ENCODE measurements at places on chromosomes 6 and 20. TPM values are rescaled to one million over a fixed set of nuclear protein-coding genes. Genes with fewer than 3 reads are reported as not detected.
A peak's percentile ranks its signal among the peaks of the same experiment; 100 is the strongest.

DNA sequence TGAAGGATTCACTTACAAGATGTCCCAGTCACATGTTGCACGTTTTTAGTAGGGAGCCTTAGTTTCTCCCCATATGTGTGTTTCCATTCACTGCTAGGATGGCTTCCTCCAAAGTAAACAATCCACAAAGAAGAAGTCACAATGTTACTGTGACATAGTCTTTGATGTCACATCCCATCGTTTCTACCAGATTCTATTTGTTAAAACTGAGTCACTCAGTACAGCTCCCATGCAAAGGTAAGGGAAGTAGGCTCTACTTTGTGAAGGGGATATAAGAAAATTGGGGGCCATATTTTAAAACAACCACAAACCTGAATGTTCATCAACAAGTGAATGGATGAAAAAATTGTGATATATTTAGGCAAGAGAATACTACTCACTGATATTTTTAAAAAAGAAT is at the start of the genes OR11A1 and OR2H1:
TSS of gene OR11A1 (minus strand) at position 101 of the 400 bp plus-strand sequence. CDS start 29,430 bp downstream, outside the sequence.
TSS of gene OR2H1 (plus strand) at position 185 of the 400 bp plus-strand sequence. CDS start 4,615 bp downstream, outside the sequence.
- DNase-seq: no peak
- no peak within 1 kb of the TSS for H3K27ac ChIP-seq
- H3K4me3 ChIP-seq: no peak within 1 kb of the TSS
- H3K4me1 ChIP-seq: no peaks in the 10 kb centered on the region

DNA sequence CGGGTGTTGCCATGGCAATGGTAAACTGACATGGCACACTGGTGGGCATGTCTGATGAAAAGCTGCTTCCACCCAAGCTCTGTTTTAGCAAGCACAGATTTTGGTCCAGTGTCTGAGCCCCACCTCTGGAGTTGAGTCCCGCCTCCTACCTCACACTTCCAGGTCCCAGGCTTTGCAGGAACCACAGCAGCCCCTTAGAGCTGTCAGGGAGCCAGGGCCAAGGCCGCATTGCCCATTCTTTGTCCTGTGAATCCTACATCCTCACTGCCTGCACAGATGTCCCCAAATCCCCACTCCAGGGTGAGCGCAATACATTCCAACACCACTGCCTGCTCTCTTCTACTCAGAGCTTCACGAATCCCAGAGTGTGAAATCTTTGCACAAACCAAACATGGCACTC is 292.2 kb downstream of the PREX1 start:
- no peak overlapping the region for H3K27ac ChIP-seq
- H3K27me3 ChIP-seq: peaks cover 53% of the 10 kb centered on the region
- peaks cover 4% of the 10 kb centered on the region for H3K4me1 ChIP-seq

DNA sequence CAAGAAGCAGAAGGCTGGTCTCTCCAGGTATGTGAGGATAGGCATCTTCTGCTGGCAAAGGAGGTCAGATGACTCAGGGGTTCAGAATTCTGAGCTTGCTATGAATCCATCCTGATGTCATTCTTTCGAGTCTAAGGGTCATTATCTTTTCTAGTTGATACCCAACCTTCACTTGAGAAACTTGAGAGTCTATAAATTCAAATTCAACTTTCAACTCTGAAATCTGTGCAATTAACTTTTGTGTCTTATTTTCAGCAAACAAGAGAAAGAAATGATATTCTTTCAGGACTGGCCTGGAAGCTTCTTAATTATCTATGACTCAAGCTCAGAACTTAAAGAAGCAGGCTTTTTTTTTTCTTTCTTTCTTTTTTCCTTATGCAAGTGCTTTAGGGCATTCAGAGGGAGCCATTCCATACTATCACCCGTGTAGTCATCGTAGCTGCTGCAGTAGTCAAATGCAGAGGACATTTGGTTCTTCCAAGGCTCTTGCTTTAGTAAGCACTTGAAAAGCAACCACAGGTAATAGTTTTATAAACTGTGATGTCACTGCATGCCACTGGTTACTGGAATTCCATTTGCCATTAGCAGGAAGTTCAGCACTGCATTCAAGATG is 93.0 kb downstream of the ADTRP start:
- H3K4me1 ChIP-seq: peaks cover 21% of the 10 kb centered on the region
- no peak overlapping the region for H3K4me3 ChIP-seq
- peak overlapping the region; percentile 11 for H3K27ac ChIP-seq
- H3K27me3 ChIP-seq: no peaks in the 10 kb centered on the region

DNA sequence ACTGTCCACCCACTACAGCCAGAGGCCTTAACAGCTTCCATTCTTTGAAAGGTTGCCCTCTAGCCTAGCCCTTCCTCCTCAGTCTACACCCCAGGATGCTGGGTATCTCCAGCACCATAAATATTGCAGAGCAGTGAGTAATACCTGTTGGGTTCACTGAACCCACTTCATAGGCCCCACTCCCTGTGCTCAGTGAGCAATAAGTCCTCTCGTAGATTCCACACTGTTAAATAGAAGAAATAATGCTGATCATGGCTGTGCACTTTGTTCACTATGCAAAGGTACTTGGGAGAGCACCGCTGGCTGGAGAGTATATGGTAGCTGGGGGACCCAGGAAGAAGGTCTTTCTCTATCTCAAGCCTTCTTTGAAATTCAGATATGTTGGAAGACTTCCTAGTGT is 87.3 kb downstream of the RSPH3 start:
- DNase-seq: no peak
- peaks cover 4% of the 10 kb centered on the region for H3K27me3 ChIP-seq
- no peak overlapping the region for H3K27ac ChIP-seq
- H3K36me3 ChIP-seq: no peaks in the 10 kb centered on the region

DNA sequence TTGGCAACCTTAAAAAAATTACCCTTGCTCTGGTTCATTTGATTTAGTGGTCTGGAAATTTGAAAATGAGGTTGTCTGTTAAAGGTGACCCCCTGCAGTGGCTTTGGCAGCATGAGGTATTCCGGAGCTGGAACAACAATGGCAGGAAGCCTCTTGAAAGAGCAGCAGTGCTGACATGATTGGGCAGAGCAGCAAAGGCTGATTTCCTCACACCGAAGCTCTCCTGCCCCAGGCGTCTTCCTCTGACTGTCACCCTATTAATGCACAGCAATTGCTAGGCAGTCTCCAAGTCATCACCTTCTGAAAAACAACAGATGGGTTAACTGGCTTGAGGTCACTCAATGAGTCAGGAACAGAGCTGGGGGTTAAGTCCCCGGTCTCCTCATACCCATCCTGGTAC is 241.8 kb upstream of the MMS22L start:
- no peaks in the 10 kb centered on the region for H3K4me1 ChIP-seq
- no peak overlapping the region for H3K4me3 ChIP-seq
- no peak for DNase-seq
- no peaks in the 10 kb centered on the region for H3K36me3 ChIP-seq

DNA sequence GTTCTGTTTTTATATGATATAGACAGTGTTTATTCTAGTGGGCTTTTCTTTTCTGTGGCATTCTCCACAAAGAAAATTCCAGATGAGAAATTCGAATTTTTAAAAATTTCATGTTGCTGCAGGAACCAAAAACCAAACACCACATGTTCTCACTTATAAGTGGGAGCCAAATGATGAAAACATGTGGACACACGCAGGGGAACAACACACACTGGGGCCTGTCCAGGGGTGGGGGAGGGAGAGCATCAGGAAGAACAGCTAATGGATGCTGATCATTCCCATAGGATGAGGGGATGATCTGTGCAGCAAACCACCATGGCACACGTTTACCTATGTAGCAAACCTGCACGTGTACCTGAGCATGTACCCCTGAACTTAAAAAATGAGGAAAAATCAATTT is 499.0 kb upstream of the SLC35B3 start:
- H3K27me3 ChIP-seq: no peaks in the 10 kb centered on the region
- no peak for DNase-seq
- H3K27ac ChIP-seq: no peak overlapping the region
- peaks cover 3% of the 10 kb centered on the region for H3K4me1 ChIP-seq

GRCh38 chr6:107823047-107823557 is 1.0 kb downstream of the SCML4 start:
- DNase-seq: no peak
- H3K4me1 ChIP-seq: peaks cover 45% of the 10 kb centered on the region
- no peaks in the 10 kb centered on the region for H3K36me3 ChIP-seq
- no peak overlapping the region for H3K4me3 ChIP-seq

DNA sequence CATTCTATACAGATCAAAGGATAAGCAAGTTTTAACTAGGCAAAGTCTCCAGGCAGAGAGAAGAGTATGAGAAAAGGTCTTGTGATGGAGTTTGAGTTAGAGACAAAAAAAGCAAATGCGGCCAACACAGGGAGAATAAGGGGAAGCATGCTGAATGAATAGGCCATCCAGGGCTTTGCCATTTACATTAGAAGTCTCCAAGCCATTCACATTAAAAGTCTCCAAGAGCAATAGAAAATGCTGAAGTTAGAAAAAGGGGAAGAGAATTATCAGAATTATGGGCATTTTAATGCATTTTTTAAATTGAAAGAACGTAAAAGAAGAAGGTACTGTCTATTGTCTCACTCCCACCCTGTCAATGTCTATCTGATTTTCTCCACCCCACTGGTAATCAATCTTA is 49.4 kb downstream of the PDSS2 start:
- H3K4me1 ChIP-seq: no peaks in the 10 kb centered on the region
- no peak for DNase-seq
- no peak overlapping the region for H3K27ac ChIP-seq
- H3K4me3 ChIP-seq: no peak overlapping the region

GRCh38 chr6:36743538-36744303 is 46.1 kb downstream of the RAB44 start:
- H3K4me1 ChIP-seq: peaks cover 7% of the 10 kb centered on the region
- peaks cover 15% of the 10 kb centered on the region for H3K27me3 ChIP-seq
- H3K36me3 ChIP-seq: no peaks in the 10 kb centered on the region

GRCh38 chr6:63887002-63887751 is 251.6 kb downstream of the PHF3 start:
- no peaks in the 10 kb centered on the region for H3K27me3 ChIP-seq
- H3K4me3 ChIP-seq: no peak overlapping the region
- no peaks in the 10 kb centered on the region for H3K36me3 ChIP-seq

DNA sequence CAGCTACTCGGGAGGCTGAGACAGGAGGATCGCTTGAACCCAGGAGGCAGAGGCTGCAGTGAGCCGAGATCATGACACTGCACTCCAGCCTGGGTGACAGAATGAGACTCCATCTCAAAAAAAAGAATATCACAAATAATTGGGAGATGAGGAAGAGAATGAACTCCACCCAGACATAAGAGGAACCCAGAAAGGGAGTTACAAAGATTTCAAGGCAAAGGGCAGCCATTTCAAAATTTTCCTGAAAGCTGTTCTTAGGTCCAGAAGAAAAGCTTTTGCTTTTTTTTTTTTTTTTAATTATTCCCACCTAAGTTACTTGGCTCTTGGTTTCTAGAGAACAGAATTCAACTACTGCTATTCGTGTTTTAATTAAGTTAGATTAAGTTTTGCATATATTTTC is 23.8 kb downstream of the MYB start:
- no peak for DNase-seq
- H3K4me1 ChIP-seq: no peaks in the 10 kb centered on the region
- H3K4me3 ChIP-seq: no peak overlapping the region
- no peaks in the 10 kb centered on the region for H3K36me3 ChIP-seq
- H3K27me3 ChIP-seq: no peaks in the 10 kb centered on the region
- H3K27ac ChIP-seq: no peak overlapping the region

DNA sequence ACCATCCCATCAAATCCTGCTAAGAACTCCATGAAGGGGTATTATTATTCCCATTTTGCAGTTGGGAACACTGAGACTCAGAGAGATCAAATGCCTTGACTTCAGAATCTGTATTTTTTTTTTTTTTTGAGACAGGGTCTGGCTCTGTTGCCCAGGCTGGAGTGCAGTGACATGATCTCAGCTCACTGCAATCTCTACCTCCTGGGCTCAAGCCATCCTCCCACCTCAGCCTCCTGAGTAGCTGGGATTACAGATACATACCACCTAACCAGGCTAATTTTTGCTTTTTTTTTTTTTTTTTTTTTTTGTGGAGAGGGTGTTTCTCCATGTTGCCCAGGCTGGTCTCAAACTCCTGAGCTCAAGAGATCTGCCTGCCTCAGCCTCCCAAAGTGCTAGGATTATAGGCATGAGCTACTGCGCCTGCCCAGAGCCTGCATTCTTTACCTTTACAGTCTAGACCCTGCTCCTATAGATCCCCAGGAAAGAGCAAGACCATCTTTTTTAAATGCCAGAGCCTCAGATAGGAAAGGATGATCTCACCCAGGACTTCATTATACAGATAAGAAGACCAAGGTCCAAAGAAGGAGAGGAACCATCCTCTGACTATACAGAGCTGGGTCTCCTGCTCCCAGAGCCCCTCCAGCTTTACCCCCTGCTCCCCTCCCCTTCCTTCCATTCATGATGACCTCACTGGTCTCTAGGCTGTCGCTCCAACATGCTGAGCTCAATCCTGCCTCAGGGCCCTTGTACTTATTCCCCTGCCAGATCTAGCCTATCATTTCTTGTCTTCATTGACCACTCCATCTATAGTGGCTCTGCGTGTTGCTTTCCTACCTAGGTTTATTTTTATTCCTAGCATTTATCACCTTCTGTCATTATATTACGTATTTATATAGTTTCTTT is 138.6 kb downstream of the CEBPB start:
- H3K27me3 ChIP-seq: peaks cover 7% of the 10 kb centered on the region
- H3K4me3 ChIP-seq: no peak overlapping the region
- H3K36me3 ChIP-seq: no peaks in the 10 kb centered on the region
- H3K4me1 ChIP-seq: peaks cover 22% of the 10 kb centered on the region
- no peak for DNase-seq

DNA sequence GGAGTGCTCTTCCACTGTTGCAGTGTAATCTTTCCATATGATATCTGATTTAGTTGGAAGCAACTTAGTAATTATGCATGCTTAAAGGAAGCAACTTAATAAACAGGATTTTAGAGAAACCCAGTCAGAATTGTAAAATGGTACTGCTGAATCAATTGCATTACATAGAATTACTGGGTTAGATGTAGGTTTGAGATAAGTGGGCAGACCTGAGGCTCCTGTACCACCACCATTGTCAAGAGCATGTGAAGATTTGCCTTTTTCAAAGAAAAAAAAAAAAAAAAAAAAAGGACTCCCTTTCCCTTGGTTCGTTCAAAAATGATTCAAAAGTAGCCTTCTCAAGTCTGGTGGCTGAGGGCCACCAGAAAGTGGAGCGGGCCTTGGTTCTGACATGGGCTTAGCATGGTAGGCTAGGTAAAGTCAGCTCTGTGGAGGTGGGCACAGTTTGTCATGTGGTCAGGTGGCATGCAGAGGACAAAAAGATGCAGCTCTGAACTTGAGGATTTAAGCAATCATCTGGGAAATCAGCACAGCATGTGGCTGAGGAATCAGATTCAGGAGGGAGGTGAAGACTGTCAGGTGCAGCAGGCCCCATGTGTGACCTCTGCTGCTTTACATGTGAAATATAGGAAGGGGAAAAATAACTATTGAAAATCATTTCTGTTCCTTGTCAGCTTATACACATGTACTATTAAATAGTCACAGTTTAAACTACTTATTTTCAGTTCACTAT is 32.4 kb downstream of the ARID1B start:
- H3K36me3 ChIP-seq: no peaks in the 10 kb centered on the region
- H3K27me3 ChIP-seq: no peaks in the 10 kb centered on the region
- H3K27ac ChIP-seq: no peak overlapping the region
- H3K4me1 ChIP-seq: peaks cover 38% of the 10 kb centered on the region
- H3K4me3 ChIP-seq: no peak overlapping the region

ABHD16B gene
- not detected for total RNA-seq

SLC22A7 gene
- total RNA-seq: not detected

TNNC2 gene
- not detected for total RNA-seq

Data from osteocyte (in vitro differentiated cells).